T-helper 9 cell (primary cell): ENCODE measurements at places on chromosomes 2 and 18.

DNA sequence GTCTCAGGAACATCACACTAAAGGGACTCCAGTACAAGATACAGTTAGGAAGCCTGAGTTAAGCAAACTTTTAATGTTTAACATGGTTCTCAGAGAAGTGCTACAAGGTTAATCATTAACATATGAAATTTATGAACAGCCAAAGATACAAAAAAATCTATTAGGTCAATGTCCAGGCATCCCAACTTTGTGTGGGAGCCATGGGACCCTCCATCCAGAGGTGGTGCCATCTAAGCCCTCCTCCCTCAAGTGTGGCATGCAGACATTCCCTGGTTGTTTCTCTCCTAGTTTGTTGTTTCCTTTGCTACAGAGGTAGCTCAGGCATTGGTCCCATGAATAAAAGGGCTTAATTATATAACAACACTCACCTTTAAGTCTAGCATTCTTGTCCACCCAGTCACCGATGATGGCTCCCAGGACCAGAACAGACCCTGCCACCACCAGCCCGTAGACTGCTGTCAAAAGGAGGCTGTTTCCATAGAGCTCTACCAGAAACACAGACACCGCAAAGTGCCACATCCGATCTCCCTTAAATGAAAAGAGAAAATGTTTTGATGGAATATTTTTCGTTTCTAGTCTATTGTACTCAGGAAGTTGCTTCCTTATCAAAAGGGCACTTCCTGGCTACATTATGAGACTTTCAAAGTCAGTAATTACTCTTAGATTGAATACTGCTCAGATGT lies 5.7 kb downstream of the SLC40A1 start:
- DNase-seq: no peak

DNA sequence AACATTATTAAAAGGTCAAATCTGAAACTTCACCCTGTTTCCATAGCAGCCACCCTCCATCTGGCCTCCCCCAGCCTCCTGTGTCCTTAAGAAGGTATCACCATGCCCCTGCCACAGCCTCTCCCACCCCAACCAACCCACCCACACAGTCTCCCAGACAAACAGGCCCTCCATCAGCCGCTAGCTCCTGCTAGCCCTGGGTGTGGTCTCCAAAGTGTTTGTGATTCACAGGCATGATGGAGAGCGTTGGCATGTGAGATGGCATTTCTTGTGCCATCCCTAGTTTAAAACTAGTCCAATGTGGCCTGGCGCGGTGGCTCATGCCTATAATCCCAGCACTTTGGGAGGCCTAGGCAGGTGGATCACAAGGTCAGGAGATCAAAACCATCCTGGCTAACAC lies 44.9 kb upstream of the GPR45 start:
- no peak for DNase-seq

DNA sequence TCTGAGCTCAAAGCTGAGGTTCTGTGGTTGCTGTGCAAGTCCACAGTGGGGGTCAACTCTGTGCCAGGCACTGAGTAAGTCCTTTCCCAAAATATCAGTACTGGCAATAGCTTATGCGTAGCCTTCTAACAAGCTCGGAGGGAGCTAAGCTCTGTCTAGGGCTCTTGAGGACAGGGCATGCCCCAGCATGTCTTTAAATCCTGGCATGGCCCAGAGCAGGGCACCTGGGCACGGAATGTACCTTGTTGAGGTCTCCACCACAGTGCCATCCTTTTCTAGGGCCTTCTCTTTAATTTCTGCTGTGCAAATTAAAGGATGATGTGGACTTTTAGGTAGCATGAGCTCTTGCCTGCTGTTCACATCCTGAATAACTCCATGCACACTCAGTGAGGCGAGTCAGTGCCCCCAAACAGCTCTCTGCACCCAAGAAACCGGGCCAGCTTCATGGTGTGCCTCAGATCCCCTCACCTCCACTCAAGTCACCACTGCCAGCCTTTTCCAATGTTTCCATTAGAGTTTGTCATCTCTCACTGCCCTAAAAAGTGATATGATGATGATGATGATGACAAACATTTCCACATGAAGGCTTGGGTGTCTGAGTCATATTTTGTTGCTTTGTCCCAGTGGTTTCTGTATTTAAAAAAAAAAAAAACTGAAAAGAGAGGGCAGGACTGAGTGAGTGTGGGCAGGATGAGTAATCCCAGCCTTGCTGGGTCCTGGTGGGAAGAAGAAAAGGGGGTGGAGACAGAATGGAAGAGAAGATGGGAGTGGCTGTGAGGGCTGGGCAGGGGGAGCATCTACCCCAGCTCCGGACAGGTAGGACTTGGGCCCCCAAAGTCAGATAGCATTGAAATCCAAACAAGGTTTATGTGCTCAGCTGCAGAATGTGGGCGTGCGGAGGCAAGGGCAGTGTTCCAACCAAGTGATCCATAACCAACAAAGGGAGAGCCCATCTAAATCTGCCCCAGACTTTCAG lies 78.9 kb downstream of the ZBTB7C start:
- no peak for DNase-seq

- no peak for DNase-seq
Measured at GRCh38 chr18:77077401-77077800, 55.2 kb downstream of the MBP start.

DNA sequence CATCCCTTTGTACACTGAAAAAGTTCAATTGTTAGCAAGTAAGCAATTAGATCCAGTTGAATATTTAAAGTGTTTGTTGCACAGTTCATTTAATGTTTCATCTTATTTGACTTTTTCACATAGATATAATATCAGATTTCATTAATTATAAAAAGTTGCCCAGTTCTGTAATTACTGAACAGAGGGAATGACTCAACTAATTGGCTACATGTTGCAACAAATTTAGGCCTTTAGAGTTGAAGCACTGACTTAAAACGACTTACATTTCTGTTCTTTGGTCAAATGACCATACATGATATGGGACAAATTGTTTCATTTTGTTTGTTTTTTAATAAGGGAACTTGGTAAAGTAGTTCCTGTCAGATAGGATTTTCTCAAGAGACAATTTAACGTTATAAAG lies 68.5 kb upstream of the FAM117B start:
- DNase-seq: no peak

DNA sequence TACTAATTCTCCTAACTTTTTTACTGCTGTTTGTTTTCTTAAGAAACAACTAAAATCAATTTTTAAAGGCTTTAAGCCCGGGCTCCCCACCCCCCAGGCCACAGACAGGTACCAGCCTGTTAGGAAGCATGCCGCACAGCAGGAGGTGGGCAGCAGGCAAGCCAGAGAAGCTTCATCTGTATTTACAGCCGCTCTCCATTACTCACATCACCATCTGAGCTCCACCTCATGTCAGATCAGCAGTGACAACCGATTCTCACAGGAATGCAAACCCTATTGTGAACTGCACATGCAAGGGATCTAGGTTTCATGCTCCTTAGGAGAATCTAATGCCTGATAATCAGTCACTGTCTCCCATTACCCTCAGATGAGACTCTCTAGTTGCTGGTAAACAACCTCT lies 517.0 kb downstream of the NRXN1 start:
- no peak for DNase-seq

GRCh38 chr2:239630618-239631286 lies 229.9 kb upstream of the HDAC4 start:
- no peak for DNase-seq

- no peak for DNase-seq
Measured at GRCh38 chr2:49903471-49903870, 749.2 kb upstream of the FSHR start.

- DNase-seq: no peak
Measured at GRCh38 chr2:84816426-84817026, 64.4 kb downstream of the TRABD2A start.

- DNase-seq: no peak
Measured at GRCh38 chr2:166468124-166469024, 25.7 kb downstream of the SCN7A start.

DNA sequence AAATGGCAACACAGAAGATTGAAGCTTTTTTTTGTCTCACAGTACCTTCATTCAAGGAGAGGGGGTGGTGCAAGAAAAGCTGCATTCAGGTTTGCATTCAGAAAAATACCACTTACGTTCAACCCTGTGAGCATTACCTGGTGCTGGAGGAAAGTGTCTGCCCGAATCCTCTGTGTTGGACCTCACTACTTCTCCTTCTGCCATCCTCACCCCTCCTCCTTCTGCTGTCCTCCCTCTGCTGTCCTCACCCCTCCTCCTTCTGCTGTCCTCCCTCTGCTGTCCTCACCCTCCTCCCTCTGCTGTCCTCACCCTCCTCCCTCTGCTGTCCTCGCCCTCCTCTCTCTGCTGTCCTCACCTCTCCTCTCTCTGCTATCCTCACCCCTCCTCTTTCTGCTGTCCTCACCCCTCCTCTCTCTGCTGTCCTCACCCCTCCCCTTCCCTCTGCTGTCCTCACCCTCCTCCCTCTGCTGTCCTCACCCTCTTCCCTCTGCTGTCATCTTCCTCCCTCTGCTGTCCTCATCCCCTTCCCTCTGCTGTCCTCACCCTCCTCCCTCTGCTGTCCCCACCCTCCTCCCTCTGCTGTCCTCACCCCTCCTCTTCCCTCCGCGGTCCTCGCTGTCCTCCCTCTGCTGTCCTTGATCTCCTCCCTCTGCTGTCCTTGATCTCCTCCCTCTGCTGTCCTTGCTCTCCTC lies 11.3 kb downstream of the GAD1 start:
- DNase-seq: no peak

GRCh38 chr2:107777974-107778373 lies 48.7 kb upstream of the RGPD4 start:
- DNase-seq: no peak
